ENCODE measurements at places on chromosomes 5 and 9. TPM values are rescaled to one million over a fixed set of nuclear protein-coding genes. Genes with fewer than 3 reads are reported as not detected.

Gene TUSC1
- total RNA-seq = 11.6 TPM

Gene TBCA
- 117 TPM for total RNA-seq

Gene SMC2
- 10.4 TPM for total RNA-seq

Gene HAVCR2
- total RNA-seq = 33.8 TPM

Gene MEF2C
- total RNA-seq = 42.0 TPM

Gene ANKRD34B
- total RNA-seq = 0.30 TPM

Gene SLC6A3
- 0.12 TPM for total RNA-seq

Gene LHX3
- total RNA-seq = not detected

Gene BTNL3
- total RNA-seq = not detected

Gene OR5C1
- not detected for total RNA-seq

Gene PCDHB9
- 3.0 TPM for total RNA-seq

Gene ARHGAP26
- total RNA-seq = 42.1 TPM

Measured in lower lobe of right lung (tissue), 2 donors.